ENCODE measurements at places on chromosomes 6 and 20.

- no peak for DNase-seq
Observed at GRCh38 chr6:127342296-127342945, 988 bp downstream of the ECHDC1 start.

- no peak for DNase-seq
Observed at GRCh38 chr6:52420668-52421358, 671 bp downstream of the EFHC1 start.

DNA sequence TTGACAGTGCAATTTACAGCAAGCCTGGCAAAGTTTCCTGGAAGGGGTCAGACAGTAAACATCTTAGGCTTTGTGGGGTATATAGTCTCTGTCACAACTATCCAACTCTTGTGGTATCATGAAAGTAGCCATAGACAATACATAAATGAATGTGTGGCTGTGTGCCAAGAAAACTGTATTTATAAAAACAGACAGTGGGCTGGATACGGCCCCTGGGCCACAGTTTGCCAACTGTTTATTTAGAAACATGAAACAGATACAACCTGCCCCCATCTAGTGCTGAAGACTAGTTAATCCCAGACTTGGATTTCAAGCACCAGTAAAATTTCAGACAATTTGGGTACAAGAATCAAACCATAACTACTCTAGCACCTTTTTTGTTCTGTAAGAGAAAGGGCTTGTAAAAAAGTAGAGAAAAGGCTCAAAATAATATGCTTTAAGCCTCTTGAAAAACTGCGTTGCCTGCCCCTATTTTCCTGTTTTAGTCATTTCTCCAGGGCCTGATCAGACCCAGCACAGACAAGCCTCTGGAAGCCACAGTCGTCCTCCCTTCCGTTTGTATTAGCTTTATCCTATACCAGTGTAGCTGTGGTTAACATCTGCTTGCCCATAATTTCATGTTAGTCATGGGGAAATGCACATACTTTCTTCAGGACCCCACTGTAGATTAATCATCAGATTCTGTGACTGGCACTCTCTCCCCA, 30.8 kb downstream of the JAG1 start:
- DNase-seq: no peak

- DNase-seq: no peak
Observed at GRCh38 chr6:25173951-25174474, 105.2 kb upstream of the CARMIL1 start.

DNA sequence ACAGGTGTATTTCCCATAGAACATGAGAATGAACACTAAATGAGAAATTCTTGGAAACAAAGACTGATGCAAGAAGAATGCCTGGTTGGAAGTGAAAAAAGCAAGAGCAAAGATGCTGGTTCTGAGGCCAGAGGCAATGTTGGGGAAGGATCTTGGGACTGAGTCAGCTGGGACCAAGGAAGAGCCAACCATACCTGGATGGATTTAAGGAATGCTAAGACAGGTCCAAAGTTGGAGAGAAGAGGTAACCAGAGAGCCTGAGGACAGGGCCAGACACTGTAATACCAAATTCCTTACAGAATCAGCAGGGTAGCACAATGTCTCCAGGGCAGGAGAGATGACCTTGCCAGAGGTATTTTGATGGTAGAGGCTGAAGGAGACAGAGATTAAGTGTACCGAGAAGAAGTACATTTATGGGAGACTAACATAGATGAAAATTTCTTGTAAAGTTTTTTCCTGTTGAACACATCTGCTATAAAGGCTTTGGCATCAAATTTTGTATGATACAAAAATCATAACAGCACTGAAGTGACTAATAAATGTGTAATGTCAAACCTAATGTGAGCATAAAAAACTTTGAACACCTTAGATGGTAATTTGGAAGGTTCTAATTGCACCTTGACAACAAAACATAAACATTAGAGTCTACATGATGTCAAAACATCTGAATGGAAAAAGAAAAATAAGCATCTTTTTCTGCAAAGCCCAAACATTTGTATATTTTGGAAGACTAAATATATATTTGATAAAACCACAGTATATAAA, 221.7 kb upstream of the MARCKS start:
- DNase-seq: no peak

- DNase-seq: no peak
Observed at GRCh38 chr6:16514249-16514648, 247.0 kb downstream of the ATXN1 start.

DNA sequence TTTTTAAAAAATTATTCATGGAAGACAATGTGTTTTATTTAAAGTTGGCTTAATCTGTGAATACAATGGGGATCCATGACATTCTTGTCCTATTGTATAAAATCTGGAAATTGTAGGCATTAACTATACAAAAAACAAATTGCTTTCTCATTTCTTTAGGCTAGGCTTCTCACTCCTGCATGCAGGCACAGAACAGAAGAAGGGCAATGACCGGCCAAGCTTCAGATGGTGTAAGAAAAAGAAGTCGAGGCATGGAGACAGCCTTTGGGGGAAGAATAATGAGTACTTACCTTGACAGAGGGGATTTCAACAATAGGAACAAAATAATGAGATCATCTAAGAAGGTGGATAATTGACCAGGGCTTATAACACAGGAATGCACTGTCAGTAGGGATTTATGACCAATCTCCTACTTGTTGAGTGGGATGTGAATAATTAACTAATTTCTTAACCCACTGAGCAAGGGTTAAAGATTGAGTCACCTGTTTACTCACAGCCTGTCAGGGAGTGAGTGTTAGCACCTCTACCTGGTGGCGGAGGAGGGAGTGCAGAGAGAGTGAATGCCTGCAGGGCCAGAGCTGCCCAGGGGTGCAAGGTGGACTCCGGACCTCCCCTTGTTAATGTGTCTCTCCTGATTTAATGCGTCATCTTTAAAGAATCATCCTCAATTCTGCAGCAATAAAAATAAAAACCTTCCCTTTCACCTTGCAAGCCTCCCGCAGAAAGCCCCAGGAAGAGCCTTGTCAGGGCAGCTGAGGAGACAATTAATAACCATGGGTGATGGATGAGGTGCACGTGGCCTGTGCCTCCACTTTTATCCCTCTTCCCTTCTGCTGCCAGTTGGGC, 3.9 kb downstream of the SLC22A2 start:
- DNase-seq: no peak

DNA sequence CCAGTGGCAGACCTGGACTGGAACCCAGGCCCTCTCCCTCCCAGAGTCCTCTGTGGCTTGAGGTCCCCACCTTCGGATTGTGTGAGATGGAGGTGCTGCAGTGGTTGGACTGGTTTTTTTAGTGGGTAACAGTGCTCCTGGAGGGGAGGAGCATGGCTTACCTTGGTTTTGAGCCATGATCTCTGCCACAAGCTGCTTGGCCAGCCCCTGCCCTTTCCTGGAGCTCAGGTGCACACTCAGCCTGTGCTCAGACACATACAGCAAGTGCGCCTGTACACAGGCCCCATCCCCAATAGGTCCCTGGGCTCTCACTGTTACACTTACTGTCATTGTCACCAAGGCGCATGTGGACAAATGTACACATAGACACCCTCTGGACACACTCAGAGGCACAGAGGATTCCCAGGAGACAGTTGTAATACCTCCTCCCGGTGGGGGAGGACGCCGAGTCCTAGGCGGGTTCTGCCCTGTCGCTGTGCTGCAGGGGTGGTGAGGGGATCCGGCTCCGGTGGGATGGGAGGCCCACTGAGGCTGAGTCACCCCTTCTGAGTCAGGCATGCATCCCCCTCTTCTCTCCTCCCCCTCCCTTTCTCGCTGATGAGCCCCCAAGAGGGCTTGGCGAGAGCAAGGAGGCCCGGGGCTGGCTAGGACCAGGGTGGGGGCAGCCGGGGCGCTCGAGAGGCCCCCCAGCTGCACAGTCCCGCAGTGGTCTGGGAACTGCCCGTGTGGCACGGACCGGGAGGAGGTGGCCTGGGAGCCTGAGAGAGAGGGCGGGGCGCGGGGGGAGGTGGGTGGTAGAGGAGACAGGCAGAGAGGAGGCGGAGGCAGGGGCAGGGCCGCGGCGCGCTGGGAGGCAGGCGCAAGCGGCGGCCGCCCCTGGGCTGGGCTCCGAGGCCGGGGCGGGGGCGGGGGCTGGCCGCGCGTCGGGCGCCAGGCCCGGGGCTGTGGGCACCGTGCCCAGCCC, 522 bp upstream of the EPB41L1 start:
- no peak for DNase-seq

- DNase-seq: no peak
Observed at GRCh38 chr6:21049572-21049971, 515.3 kb downstream of the CDKAL1 start.

- peak; percentile 86 for DNase-seq
Observed at GRCh38 chr6:29847871-29848630, 20.4 kb downstream of the HLA-G start.

- no peak for DNase-seq
Observed at GRCh38 chr6:157221817-157222175, 101.5 kb downstream of the TMEM242 start.

DNA sequence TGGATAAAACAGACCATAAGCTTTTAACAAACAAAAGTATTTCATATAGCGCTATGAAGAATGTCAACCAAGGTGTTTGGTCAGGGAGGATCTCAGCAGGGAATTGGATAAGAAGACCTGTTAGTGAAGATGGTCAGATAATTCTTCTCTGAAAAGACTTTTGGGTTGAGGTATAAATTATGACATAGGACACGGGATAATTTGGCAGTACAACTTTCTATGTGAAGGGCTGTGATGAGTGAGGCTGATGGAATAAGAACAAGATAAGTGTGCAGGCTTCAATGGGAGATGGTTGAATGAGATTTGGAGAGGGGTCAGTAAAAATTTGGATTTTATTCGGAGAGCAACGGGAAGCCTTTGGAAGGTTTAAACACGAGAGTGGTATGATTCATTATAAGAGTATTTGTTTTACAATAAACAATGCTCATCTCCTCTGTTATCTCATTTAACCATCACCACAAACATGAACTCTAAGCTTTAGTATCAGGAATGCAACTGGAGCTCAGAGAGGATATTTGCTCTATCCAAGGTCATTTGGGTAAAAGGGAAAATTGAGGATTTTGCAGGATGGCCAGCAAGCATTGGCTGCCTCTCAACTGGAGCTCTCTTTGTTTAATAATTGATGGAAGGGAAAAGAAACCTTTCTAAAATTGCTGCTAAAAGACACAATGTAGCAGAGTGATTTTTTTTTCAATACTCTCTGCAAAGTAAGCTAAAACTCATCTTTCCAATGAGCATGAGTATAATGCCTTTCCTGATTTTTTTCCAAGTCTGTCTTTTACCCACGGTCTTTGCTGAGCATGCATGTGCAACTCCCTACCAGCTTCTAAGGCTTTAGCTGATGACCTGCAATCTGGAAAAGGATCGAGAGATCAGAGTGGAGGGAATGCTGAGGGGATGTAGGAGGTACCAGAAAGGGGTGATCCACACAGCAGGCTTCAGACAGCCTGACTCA, 534.0 kb downstream of the CBLN4 start:
- no peak for DNase-seq

GRCh38 chr20:4840801-4841200, 119.1 kb downstream of the PRND start:
- no peak for DNase-seq

GRCh38 chr20:49676581-49677291, 36.9 kb downstream of the B4GALT5 start:
- peak; percentile 19 for DNase-seq

GRCh38 chr6:84061613-84062398, 28.2 kb downstream of the MRAP2 start:
- no peak for DNase-seq

- no peak for DNase-seq
Observed at GRCh38 chr6:43658161-43658560, 13.3 kb downstream of the RSPH9 start.

DNA sequence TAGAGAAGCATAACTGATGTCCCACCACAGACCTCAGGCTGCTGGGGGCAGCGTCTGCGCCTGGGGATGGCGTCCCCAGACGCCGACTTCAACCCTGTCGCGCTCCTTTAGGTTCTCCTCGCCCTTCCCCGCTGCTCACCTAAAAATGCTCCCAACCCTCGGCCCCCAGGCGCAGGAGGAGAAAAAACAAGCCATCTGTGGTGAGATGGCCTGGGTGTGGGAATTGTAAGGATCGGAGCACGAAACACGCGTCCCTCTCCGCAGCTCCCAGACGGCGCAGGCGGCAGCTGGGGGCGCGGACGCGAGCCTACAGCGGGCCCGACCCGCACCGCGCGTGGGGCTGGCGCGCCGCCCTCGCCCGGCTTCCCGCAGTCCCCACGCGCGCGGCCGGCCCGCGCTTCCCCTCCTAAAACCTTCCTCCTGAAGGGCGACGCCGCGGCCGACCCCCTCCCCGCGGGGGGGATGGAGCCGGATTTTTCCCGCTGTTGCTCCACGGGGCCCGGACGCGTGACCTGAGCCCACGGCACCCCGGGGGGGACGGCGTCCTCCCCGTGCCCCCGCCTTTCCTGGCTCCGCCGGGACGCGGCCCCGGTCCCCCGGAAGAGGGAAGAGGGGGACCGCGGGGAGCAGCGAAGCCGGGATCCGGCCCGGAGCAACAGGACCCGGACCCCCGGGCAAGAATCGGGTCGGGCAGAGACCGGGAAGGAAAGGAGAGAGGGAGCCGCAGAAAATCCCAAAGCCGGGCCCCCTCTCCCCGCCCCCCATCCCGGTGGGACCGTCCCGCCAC, 611 bp downstream of the EPB41L2 start:
- DNase-seq: peak; percentile 6

DNA sequence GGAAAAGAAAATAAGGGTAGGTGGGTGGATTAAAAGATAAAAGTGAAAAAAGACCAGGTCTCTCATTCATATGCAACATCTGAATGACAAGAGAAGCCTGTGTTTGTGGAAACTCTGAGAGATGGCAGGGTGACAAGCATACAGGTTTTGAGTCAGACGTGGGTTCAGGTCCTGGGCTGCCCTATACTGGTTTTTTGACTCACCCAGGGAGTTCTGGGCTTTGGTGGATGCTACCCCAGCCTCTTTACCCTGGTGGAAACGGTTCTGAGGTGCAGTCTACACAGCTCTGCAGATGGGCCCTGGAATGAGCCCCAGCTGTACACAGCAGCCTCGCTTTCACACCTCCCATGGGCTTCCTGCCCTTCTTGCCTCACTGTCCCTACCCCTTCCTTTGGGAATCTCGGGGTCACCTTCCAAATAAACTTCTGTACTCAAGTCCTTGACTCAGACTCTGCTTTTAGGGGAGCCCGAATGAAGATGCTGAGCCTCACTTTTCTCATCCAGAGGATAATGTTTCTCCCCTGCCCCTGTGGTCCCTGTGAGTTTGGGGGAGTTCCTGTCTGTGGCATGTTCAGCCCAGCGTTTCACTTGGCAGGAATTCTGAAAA, 77.7 kb upstream of the CLDN20 start:
- no peak for DNase-seq

DNA sequence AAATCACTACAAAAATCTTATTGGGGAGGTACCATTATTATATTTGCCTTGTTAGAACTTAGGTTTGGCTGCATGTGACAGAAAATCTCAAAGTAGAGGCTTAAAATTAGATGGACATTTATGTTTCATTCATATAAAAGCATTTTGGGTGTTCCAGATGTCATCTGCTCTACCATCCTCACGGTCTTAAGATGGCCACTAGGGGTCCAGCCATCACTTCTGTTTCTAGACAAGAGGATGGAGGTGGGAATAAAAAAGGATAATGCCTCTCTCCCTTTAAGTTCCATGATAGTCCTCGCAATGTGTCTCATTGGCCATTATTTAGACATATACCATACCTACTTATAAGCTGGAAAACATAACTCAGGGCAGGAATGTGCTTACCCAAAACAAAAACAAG, 929.5 kb downstream of the KIF16B start:
- no peak for DNase-seq
